ENCODE measurements at places on chromosomes 2 and 18. TPM values are rescaled to one million over a fixed set of nuclear protein-coding genes. Genes with fewer than 3 reads are reported as not detected.

Gene MERTK
- 37.3 TPM for total RNA-seq

Gene UGT1A4
- not detected for total RNA-seq

Gene SPHKAP
- total RNA-seq: not detected

Gene TMEM169
- not detected for total RNA-seq

Gene IAH1
- 39.9 TPM for total RNA-seq

Gene TRIM43
- not detected for total RNA-seq

Gene AAMP
- total RNA-seq: 69.3 TPM

Gene LYG2
- not detected for total RNA-seq

Gene COLEC12
- 13.8 TPM for total RNA-seq

Gene DTNA
- total RNA-seq: 15.3 TPM

Gene MLPH
- total RNA-seq: not detected

Gene SETBP1
- 4.2 TPM for total RNA-seq
